ENCODE measurements at places on chromosomes 1 and 21.

DNA sequence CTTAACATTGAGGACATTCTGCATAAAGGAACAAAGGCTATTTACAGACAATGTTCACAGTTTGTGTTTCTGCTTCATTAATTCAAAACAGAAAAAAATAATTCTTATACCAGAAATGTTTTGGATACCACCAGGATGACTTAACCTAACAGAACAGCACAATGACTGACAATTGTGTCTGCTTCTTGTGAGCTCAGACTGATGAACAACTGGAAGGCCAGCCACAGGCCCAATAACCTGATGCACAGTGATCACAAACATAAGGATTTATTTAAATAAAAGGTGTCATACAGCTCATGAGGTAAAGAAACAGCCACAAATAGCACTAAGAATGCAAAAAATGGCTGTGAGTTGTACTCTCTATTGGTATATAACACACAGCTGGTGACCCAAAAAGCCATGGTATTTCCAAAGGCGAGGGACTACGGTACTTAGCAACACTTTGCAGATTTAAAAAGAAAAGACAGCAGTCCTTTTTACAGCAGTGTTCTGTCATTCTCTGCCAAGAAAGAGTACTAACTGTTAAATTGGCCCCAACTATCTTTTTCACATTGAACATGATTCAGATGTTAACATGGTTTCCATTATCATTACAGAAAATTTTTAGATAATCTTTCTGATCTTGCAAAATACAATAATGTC is 32.1 kb upstream of the DDAH1 start:
- no peak for DNase-seq

DNA sequence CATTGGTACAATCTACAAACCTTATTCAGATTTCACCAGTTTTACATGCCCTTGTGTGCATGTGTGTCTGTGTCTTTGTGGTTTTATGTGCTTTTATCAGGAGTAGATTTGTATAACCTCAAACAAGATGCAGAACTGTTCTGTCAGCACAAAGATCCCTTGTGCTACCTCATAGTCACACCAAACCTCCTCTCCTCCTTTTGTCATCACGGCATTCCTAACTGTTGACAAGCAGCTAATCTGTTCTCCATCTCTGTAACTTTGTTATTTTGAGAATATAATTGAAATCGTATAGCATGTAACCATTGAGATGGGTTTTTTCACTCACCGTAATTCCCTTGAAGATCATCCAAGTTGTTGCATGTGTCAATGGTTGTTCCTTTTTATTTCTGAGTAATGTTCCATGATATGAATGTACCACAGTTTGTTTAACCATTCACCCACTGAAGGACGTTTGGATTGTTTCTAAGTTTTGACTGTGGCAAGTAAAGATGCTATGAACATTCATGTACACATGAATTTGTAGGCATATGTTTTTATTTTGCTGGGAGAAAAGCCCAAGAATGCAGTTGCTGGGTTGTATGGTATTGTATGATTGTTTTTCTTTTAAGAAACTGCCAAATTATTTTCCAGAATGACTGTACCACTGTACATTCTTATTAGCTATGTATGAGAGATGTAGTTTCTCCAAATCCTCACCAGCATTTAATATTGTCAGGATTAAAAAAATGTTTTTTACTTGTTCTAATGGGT is 78.1 kb upstream of the B3GALT2 start:
- no peak for DNase-seq

- DNase-seq, result no peak
These were observed 325.1 kb downstream of the HHAT start for GRCh38 chr1:210653771-210654170.

DNA sequence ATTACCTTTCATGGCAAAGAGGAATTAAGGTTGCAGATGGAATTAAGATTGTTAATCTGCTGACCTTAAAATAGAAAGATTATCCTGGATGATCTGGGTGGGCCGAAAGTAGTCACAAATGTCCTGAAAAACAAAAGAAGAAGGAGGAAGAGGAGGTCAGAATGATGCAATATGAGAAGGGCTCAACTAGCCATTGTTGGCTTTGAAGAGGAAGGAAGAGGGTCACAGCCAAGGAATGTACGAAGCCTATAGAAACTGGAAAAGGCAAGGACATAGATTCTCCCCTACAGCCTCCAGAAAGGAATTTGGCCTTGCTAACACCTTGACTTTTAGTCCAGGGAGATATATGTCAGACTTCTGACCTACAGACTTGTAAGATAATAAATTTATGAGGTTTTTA is 39.4 kb upstream of the FMOD start:
- DNase-seq, result no peak

GRCh38 chr1:73537400-73537799 is 660.6 kb downstream of the LRRIQ3 start:
- no peak for DNase-seq

DNA sequence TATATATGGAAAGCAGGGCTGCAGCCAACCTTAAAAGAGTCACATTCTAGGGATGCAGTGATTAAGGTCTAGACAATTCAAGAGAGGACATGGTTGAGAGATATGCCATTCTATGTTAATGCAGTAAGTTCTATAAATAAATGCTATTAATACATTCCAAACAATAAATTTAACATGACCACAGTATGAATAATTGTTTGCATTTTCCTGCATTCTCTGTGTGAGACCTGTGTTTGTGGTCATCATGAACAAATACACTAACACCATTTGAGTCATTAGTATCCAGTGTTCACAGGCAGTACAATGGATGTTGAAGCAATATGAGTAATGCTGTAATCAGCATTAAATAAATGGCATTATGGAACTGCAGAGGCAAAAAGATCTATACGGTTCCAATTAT is 5.5 kb upstream of the ZRANB2 start:
- DNase-seq, result peak; percentile 23

DNA sequence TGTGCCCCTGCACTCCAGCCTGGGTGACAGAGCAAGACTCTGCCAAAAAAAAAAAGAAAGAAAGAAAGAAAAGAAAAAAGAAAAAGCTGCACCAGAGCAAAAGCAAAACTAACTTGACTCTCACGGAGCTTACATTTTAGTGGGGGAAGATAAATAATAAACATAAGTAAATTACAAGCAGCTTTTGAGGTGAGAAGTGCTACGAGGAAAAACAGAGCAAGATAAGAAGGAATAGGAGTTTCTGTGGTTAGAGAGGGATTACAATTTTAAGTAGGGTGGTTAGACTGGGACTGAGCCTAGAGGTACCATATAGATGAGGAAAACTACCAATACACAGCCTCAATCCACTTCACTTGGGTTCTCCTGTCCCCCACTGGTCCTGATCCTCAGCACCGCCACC is 43.9 kb downstream of the TGFBR3 start:
- DNase-seq, result no peak

DNA sequence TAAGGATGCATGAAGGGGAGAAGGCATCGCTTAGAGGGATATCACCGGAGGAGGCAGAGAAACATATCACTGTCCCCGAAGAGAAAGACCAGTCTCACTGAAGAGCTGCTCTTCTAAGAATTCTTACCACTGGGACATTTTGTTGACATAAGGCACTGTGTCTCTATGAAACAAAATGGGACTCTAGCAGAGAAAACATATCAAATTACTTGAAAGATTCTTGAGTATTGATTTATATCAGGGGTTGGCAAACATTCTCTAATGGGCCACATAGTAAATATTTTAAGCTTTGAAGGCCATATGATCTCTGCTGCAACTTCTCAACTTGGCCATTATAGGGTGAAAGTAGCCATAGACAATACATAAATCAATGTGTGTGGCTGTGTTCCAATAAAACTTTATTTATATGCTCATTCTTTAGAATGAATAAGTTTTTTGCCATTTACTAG is 41.0 kb upstream of the GREM2 start:
- DNase-seq, result no peak

DNA sequence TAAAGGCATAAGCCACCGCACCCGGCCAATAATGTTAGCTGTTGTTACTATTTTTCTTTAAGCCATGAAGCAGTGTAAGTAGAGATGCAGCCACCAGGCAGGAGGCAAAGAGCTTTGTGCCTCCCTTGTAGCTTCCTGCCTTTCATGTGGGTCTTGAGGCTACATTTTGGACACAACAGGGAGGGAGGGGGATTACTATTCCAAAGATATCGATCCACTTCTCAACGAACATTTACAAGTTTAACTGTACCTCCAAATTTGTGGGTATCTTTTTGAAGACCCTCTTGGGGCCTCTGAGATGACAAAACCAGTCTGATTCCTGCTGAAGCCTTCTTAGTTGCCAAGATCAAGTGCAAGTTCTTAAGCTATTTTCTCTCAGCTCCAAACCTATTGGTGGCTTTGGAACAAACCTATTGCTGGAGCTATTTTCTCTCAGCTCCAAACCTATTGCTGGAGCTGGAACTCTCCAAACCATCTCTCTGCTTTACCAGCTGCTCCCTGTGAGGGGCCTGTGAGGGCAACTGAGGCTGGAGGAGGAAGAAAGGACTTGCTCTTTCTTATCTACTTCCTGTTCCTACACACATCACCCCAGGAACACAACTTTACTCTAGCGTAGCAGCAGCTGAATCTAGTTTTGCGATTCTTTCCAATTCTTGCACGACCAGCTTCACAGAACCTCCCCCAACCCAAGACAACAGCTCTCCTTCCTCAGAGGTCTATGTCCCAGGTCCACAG is 16.1 kb upstream of the RCAN3 start:
- no peak for DNase-seq

DNA sequence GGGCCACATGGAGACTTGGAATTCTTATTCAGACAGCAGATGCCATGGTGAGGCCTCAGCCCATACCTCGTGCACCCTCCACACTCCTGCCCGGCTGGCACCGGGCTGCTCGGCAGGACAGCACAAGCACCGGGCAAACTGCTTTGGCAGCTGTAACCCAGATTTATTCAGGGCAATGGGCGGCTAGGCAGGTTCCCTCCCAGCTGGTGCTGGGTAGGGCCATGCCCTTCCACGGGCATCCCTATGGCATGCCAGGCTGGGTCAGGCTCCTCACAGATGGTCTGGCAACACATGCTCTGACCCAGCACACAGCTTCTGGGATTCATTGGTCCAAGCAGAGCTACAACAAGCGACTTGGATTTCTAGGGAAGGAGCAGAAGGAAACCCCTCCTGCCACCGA is 53.4 kb downstream of the ATP1A1 start:
- no peak for DNase-seq

DNA sequence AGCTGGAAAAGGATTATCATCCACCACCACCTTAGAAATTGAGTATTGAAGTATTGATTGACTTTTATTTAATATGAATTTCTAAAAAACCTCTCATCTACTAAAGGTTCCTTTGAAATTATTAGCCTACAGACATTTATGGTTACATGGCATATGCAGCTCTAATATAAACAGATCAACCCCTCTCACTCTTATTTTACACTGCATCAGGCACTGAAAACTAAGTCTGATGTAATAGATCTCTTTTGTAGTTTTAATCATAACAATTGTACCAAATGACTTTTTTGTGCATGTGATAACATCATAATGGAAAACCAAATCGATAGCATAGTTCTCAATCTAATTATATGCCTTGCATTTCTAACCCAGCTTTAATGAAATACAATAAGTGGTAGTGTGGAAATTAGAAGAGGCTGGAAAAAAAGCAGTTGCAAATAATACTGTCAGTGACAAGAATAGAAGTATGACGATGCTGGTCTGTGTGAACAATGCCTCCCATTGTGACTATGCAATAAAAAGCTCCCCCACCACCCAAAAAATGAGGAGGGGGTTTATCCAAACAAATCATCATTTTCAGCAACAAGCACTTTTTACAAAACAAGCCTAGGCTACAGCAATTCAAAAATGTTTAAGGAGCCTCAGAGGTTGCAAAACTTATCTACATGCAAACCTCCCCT is 426.5 kb upstream of the NFIA start:
- no peak for DNase-seq

DNA sequence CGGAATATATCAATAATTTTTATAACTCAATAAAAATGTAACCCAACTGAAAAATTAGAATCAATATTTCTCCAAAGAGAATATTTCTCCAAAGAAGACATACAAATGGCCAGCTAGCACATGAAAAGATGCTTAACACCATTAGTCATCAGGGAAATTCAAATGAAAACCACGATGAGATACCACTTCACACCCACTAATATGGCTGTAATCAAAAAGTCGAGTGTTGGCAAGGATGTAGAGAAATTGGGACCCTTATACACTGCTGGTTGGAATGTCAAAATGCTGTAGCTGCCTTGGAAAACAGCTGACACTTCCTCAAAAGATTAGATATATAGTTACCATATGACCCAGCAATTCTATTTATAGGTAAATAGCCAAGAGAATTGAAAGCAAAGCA is 133.0 kb downstream of the GPR52 start:
- no peak for DNase-seq

DNA sequence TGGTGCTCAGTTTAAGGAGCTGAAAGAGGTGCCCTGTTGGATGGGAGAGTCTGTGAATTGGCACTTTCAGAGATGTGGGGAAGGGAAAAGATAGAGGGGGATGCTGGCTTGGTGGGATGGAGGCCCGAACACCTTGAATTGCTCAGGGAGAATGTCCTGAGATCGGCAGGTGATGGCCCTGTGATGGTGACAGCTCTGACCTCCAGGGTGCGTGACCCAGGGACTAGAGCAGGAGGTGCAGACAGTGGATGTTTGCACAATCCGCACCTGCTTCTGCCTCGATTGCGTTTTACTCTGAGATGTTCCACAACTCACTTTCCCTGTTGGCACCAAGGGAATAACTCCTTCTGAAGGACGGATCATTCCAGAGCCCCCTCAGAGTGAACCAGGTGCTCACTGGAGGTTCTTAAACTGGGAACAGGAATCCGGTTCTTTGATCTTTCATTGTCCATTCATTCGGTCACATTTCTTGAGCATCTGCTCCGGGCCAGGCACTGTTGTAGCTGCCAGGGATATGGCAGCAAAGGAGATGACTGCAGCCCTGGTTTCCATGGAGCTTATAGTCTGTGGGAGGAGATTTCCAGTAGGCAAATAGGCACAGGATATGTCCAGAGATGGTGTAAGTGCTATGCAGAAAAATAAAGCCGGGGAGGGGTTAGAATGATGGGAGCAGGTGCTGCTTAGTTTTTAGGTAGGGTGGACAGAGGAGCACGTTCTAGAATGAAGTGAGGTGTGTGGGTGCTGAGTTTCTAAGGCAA is 226.6 kb upstream of the TMEM51 start:
- DNase-seq, result no peak

- DNase-seq, result no peak
These were observed 19.1 kb downstream of the CDC42BPA start for GRCh38 chr1:227299241-227299627.

DNA sequence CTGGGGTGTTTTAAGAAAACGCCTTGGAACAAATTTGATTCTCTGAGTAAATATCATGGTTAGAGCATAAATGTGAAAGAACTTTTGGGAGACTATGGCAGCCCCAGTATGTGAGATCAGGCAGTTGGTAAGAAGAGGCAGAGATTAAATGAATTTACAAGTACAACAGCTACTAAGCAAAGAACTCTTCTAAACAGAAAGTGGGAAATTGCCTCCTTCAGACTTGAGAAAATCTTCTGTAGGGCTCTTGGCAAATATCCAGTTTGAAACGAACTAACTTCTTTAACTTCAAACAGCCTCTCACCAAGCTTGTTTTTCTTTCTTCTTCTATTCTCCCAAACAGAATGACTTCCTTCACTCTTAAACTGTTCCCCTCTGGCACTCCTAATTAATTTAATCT is 337.7 kb downstream of the SIPA1L2 start:
- DNase-seq, result no peak

GRCh38 chr1:167565922-167566321 is 12.4 kb upstream of the CREG1 start:
- no peak for DNase-seq

Measured in kidney epithelial cell (primary cell).